Right atrium auricular region (tissue), 2 donors: ENCODE measurements at places on chromosomes 16 and 17.

GRCh38 chr17:43816336-43817320 is 16.3 kb downstream of the MPP3 start:
- H3K27ac ChIP-seq, result peak overlapping the region; percentile 52
- no peak for DNase-seq
- H3K36me3 ChIP-seq, result peaks cover 98% of the 10 kb centered on the region
- no peak overlapping the region for H3K4me3 ChIP-seq
- H3K27me3 ChIP-seq, result no peaks in the 10 kb centered on the region
- peaks cover 21% of the 10 kb centered on the region for H3K4me1 ChIP-seq

GRCh38 chr17:62905233-62905632 is 60.8 kb upstream of the TANC2 start:
- peak; percentile 30 for DNase-seq
- no peaks in the 10 kb centered on the region for H3K27me3 ChIP-seq
- no peaks in the 10 kb centered on the region for H3K4me1 ChIP-seq
- H3K4me3 ChIP-seq, result no peak overlapping the region
- H3K36me3 ChIP-seq, result no peaks in the 10 kb centered on the region

- no peak overlapping the region for H3K27ac ChIP-seq
- DNase-seq, result no peak
- no peak overlapping the region for H3K4me3 ChIP-seq
- H3K36me3 ChIP-seq, result no peaks in the 10 kb centered on the region
Measured at GRCh38 chr16:66399031-66399430, 28.1 kb upstream of the BEAN1 start.

DNA sequence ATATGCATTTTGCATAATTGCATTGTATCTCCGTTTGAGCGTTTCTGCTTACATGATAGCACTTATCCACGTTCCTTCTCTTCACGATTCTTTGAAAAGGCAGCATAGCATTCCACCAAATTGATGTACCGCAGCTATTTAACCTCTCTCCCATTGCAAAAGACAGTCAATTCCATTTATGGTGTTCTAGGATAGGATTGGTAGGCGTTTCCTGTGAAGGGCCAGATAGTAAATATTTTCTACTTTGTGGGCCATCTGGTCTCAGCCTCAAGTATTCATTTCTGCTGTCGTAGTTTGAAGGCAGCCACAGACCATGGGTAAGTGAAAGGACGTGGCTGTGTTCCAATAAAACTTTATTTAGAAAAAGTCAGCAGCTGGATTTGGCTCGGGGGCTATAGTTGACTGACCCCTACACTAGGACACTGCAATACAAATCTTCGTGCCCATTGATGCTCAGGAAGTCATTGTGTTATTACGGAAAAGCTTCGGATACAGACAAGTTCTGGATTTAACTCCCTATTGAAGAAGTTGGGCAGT is 10.1 kb downstream of the SNX29 start:
- no peaks in the 10 kb centered on the region for H3K27me3 ChIP-seq
- DNase-seq, result no peak
- no peak overlapping the region for H3K27ac ChIP-seq

DNA sequence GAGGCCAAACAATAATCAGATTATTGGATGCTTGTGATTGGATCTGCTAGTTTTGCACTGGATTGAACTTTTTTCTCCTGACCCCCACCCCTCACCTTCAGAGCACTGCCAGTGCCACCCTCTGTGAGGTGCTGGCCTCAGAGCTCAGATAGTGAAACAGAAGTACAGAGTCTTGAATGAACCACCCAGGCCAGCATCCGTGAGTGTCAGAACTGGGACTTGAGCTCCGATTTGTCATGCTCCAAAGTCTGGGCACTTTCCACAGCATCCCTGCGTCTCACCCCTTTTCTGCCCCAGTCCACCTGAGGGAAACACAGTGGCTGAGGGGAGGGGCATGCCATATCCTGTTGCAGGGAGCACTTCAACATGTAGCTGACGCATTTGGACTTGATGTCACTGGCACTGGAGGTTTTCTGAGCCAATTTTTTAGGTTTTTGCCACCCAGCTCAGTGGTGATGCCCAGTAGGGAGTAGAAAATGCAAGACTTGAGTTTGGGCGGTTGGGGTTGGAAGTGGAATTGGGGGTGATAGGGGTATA is 47.3 kb downstream of the SMPD3 start:
- no peaks in the 10 kb centered on the region for H3K4me1 ChIP-seq
- DNase-seq, result no peak
- H3K27me3 ChIP-seq, result no peaks in the 10 kb centered on the region
- no peaks in the 10 kb centered on the region for H3K36me3 ChIP-seq
- no peak overlapping the region for H3K27ac ChIP-seq

DNA sequence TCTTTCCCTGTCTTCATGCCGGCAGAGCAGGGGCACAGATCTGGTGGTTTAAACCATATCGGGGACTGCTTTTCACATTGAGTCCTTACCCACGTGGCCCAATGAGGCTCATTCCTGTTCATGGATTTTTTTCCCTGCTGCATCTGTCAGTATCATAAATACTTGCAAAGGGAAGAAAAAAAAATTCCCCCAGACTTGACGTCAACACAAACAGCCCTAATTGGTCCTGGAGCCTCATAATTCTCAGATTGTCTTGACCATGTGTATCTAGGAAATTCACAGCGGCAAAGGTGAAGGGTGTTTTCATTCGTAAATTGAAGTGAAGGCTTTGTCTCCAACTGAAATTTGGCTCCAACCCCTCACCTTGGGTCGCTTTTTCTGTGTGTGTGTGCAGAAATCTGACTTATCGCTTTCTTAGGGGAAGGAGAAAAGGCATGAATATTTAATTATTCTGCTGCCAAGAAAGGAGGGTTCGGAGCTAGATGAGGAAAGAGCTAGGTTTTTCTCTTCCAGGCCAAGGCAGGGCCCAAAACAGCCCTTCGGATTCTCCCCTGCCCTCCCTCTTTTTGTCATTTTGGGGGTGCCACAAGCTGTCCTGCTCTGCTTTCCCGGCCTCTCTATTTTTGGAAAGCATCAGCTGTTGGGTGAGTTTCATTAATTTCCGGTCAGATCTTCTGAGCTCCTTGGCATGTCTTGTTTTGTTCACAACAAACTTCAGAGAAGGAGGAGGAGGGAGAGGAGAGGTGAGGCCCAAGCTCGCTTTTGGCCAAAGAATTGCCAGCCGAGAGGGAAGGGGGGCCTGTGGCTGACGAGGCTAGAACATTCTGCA is 17.8 kb upstream of the CIBAR2 start:
- no peaks in the 10 kb centered on the region for H3K27me3 ChIP-seq
- DNase-seq, result no peak
- H3K4me1 ChIP-seq, result peaks cover 58% of the 10 kb centered on the region
- H3K27ac ChIP-seq, result peak overlapping the region; percentile 66

- no peak overlapping the region for H3K4me3 ChIP-seq
- H3K36me3 ChIP-seq, result no peaks in the 10 kb centered on the region
- H3K27ac ChIP-seq, result no peak overlapping the region
- DNase-seq, result no peak
Measured at GRCh38 chr17:10420811-10421210, 939 bp downstream of the MYH8 start.

- H3K27ac ChIP-seq, result peak overlapping the region; percentile 99
- peak overlapping the region; percentile 72 for H3K4me3 ChIP-seq
- H3K27me3 ChIP-seq, result no peaks in the 10 kb centered on the region
- peaks cover 9% of the 10 kb centered on the region for H3K36me3 ChIP-seq
- H3K4me1 ChIP-seq, result no peaks in the 10 kb centered on the region
Measured at GRCh38 chr16:30894540-30895368, 877 bp upstream of the BCL7C start.

DNA sequence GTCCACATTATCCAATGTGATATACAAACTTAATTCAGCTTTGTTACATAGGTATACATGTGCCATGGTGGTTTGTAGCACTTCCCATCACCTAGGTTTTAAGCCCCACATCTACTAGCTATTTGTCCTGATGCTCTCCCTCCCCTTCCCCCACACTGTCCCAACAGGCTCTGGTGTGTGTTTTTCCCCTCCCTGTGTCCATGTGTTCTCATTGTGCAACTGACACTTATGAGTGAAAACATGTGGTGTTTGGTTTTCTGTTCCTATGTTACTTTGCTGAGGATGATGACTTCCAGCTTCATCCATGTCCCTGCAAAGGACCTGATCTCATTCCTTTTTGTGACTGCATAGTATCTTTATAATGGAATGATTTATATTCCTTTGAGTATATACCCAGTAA is 196.7 kb downstream of the CDH11 start:
- no peak overlapping the region for H3K4me3 ChIP-seq
- H3K36me3 ChIP-seq, result no peaks in the 10 kb centered on the region
- H3K27me3 ChIP-seq, result no peaks in the 10 kb centered on the region
- no peak for DNase-seq
- no peaks in the 10 kb centered on the region for H3K4me1 ChIP-seq
- H3K27ac ChIP-seq, result no peak overlapping the region

GRCh38 chr16:53053967-53054669 is 673 bp upstream of the CHD9 start:
- peaks cover 32% of the 10 kb centered on the region for H3K4me1 ChIP-seq
- H3K4me3 ChIP-seq, result peak overlapping the region; percentile 69
- no peak for DNase-seq
- H3K36me3 ChIP-seq, result no peaks in the 10 kb centered on the region
- H3K27ac ChIP-seq, result peak overlapping the region; percentile 84

DNA sequence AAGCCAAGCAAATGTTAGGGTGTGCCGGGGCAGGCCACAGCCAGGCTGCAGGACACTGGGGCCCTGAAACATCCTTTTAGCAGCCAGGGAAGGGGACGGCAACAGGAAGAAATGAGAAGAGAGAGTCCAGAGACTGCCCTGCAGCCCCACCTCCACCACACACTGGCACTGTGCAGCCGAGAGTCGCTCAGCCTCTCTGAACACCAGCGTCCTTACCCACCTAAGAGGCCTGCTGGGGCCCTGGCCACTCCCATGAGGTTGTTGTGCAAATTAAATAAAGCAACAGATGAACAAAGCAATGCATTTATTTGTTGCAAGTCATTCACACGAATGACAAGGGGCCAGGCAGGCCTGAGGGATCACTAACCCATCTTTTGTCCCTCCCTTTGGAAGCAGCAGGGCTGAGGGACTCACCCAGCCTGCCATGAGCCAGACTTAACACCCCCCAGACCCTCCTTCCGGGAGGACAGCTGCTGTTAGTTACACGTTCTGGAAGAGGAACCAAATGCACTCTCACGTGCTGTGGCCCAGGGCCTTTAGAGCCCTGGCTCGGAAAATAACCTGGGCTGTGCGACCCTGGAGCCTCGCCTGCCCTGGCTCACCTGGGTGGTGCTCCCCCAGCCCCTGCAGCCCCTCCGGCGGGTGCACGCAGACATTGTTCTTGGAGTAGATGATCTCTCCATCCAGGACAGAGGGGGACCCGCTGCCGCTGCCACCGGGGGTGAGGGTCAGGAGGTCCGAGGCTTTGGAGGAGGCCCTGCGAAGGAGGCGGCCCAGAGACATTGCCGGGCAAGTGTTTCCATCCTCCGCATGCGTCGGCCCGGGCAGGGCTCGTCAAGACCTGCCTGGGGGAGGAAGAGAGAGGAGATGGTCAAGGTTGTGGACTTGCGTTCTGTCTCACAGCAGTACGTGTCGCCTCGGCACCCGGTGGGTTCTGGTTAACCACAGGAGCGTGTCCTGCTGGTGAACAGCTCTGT is 22.6 kb downstream of the TBC1D16 start:
- DNase-seq, result no peak
- no peak overlapping the region for H3K4me3 ChIP-seq
- no peak overlapping the region for H3K27ac ChIP-seq
- H3K27me3 ChIP-seq, result no peaks in the 10 kb centered on the region
- no peaks in the 10 kb centered on the region for H3K4me1 ChIP-seq
- H3K36me3 ChIP-seq, result peaks cover 16% of the 10 kb centered on the region

DNA sequence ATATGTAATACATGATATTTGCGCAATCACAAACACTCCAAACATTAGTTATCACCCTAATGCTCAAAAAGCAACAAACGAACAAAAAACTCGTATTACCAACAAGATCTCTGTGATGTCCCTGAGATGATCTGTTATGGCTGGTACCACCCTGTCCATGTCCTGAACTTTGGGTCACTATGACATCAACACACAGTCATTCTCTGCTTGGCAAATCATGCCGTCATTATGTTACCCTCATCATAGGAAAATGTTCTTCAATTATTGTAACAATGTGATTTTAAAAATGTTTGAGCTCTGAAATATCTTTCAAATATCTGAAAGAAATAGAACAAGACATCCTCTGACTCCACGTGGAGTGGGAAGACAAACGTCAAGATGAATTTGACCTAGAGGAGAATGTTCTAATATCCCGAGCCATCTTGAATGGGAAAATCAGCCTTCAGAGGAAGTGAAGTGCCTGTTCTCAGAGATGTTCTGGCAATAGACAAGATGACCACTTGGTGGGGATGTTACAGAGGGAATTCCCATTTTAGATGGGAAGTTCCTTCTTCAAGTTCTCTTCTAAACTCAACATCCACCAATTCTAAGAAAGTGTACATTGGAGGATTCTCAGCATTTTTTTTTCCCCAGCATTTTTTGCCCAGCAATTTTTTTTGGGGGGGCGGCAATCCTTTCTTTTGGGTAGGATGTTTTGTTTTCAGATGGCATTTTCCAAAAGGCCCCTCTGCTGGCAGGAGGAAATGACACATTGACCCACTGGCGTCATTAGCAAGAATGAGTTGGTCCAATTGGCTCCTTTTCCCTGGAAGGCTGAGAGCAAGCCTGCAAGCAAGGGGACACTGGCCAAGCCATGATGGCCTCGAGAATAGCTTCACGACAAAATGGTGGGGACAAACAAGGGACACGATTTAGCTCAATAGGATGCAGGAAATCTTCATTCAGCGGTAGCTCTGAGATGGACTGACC is 3.7 kb upstream of the HSD17B2 start:
- H3K27ac ChIP-seq, result no peak overlapping the region
- no peak overlapping the region for H3K4me3 ChIP-seq
- H3K4me1 ChIP-seq, result no peaks in the 10 kb centered on the region
